ENCODE measurements at places on chromosomes 2 and 18. TPM values are rescaled to one million over a fixed set of nuclear protein-coding genes. Genes with fewer than 3 reads are reported as not detected.

SLC9A4 gene
- total RNA-seq = 0.62 TPM

NAT8 gene
- total RNA-seq = not detected

GCG gene
- total RNA-seq = 92.9 TPM

PPP1R1C gene
- total RNA-seq = 5.6 TPM

GALNT5 gene
- total RNA-seq = 1.2 TPM

LRRTM1 gene
- total RNA-seq = 1.6 TPM

OSR1 gene
- 10.3 TPM for total RNA-seq

ACVR1C gene
- total RNA-seq = 2.4 TPM

FRZB gene
- 45.5 TPM for total RNA-seq

RGPD6 gene
- total RNA-seq = 48.2 TPM

MAP2 gene
- total RNA-seq = 18.2 TPM

HES6 gene
- total RNA-seq = 64.7 TPM

OTX1 gene
- total RNA-seq = 1.0 TPM

SCG2 gene
- 163 TPM for total RNA-seq

RBM43 gene
- total RNA-seq = 4.7 TPM

CCDC141 gene
- 14.8 TPM for total RNA-seq

Data from progenitor cell of endocrine pancreas (in vitro differentiated cells).